Spleen (tissue), 13 donors: ENCODE measurements at places on chromosomes 11 and 22. TPM values are rescaled to one million over a fixed set of nuclear protein-coding genes. Genes with fewer than 3 reads are reported as not detected.
A peak's percentile ranks its signal among the peaks of the same experiment; 100 is the strongest.

DNA sequence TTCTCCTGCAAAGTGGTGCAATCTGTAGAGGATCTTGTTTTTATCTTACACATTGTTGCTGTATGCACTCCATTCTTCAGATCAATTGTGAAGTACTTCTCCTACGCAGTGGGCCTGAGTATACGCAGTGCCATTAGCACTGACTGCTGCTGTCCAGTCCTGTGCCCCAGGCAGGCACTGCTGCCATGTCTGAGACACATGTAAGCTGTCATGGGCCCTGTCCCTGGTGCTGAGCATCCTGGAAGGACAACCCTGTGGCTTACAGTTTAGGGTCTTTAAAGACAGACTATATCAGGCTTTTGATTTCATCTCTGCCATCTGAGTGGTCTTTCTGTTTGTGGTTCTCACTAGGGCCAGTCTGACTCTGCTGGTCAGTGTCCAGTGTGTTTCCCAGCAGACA, 44.8 kb upstream of the PTPN5 start:
- no peak for DNase-seq

GRCh38 chr11:130088217-130088616, 18.5 kb downstream of the APLP2 start:
- no peak for DNase-seq

DNA sequence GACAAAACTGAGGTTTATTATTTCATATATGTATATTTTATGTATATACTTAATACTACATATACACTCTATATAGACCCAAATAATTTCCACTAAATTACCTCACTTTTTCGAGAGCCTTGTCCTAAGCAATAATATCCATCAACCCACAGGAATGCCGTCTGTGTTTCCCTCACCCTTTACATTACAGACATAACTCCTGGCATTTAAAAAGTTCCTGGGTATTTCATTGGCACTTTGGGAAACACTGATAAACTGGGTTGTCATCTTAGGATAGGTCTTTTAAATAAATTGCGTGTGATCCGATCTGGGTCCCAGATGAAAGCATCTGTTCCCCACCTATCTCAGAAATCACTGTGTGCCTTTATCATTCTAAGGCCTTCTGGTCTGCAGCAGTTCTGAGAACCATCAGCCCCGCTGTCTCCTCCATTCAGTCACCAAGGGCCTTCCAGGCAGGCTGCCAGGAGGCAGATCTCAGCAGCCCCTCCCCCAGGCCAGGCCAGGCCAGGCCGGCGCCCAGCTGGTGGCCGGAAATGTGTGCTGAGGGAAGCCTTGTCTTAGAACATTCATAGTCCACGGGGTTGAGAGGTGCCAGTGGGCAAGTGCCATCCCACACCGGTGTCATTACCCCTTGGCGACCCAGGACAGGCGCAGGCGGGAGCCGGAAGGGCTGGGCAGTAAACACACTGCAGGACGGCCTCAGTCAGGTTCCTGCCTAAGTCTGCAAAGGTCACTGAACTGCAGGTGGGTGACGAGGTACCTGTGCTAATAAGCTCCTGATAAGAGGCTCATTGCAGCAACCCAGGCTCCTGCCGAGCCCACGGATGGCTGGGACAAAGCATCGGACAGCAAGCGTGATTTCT, 3.3 kb downstream of the FGF19 start:
- peak; percentile 78 for DNase-seq

- DNase-seq, result no peak
Measured at GRCh38 chr22:18133452-18133851, 16.5 kb upstream of the USP18 start.

DNA sequence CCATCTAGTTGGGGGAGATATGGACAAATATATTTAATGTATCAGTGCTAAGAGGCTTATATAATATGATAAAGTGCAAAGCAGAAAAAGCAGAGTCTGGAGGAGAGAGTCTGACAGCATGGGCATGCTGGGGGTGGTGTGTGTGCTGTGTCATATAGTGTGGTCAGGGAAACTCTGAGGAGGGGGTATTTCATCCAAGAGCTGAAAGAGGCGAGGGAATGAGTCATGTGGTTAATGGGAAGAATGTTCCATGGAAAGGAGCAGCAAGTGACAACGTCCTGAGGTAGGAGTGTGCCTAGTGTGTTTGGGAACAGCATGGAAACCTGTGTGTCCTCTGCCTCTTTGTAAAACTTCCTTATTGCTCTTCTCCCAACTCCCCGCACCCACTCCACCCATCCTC, 38.0 kb downstream of the EIF3F start:
- no peak for DNase-seq

GRCh38 chr11:86064220-86064803, 4.6 kb downstream of the PICALM start:
- DNase-seq, result no peak

DNA sequence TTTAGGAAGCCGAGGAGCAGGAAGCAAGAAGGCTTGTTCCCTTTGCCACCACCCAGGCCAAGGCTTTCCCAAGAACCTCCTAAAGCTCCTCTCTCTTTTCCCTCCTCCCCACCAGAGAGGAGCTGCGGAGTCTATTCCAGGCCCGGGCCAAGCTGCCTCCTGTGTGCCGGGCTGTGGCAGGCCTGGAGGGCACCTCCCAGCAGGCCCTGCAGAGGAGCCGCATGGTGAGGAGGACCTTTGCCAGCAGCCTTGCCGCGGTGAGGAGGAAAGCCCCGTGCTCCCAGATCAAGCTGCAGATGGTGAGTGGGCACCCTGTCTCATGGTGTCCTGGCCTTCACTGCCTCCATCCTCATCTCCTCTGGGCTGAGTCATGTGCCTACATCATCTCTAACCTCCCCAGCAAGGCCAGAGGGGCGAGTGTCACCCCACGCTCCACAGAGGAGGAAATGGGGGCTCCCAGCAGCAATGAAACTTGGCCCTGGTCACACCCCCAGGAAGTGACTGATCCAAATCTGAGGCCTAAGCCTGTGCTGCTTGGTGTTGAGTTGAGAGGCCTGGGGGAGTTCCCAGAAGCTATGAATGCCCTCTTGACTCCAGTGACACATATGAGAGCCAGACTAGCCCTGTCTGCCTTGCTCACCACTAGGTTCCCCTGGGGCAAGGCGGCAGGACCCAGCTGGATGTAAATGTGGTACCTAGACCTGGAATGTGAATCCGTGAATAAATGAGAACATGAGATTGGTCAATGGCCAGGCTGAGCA, 104.2 kb downstream of the MYO18B start:
- no peak for DNase-seq

GRCh38 chr22:35353318-35353717, 27.6 kb upstream of the HMOX1 start:
- DNase-seq, result no peak

DNA sequence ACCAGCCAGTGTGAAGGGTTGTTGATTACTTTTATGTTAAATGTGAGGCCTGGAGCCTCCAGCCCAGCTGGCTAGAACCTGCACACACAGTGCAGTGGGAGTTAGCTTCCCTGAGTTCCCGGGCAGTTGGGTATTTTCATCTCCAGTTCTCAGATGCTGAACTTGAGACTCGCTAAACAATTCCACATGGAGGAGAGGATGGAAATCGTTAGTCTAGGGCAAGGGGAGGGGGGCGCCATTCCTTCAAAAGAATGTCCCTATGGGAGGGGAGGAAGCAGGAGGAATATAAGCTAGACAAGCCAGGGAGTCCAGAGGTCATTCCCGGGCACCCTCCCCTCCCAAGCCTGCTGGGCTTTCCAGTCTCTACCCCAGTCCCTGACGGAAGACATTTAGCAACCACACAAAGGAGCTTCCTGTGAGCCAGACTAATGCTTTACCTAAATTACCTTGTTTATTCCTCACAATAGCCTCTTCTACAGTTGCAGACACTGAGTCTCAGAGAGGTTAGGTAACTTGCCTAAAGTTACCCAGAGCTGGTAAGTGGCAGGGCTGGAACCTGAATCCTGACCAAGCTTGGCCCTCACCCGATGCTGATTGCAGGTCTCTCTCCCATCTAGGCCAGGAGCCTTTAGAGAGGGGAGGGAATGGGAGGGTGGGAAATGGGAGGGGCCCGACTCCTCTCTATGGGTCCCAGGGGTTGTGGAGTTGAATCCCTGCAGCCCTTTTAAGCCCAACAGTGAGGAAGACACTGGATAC, 1.9 kb upstream of the TSKU start:
- peak; percentile 33 for DNase-seq

DNA sequence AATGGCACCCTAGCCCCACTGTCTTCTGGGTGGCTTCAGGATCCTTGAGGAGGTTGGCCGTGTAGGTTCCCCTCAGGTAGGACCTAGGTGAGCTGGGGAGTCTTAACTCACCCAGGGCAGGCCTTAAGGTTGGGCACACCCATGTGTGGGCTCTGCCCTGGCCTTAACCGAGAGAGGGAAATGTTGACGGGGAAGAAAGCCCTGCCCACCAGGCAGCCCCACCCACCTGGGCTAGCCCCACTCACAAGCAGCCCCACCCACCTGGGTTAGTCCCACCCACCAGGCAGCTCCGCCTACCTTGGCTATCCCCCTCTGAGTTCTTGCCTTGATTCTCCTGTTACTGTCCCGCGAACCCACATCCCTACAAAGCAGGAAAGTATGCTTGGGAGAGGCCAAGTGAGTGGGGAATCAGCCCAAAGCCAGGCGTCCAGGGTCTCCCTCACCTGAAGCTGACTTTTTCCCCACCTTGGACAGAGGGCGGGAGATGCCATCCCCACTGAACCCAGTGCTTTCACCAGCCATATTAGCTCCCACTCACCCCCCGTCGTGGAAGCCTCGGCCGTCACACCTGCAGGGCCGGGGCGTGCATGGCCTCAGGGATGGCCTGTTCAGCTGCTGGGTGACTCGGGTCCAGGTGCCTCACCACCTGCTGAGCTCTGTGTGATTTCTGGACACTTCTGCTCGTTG, at the start of gene MYEOV:
Gene MYEOV, plus strand, starts transcription at position 337 of the 687 bp plus-strand sequence. CDS start 1,200 bp downstream, outside the sequence.
- DNase-seq, result peak; percentile 83

GRCh38 chr22:37154925-37155712, 5.4 kb upstream of the IL2RB start:
- DNase-seq, result no peak

- DNase-seq, result peak; percentile 90
Measured at GRCh38 chr11:62665599-62666258, 617 bp downstream of the CSKMT start.

DNA sequence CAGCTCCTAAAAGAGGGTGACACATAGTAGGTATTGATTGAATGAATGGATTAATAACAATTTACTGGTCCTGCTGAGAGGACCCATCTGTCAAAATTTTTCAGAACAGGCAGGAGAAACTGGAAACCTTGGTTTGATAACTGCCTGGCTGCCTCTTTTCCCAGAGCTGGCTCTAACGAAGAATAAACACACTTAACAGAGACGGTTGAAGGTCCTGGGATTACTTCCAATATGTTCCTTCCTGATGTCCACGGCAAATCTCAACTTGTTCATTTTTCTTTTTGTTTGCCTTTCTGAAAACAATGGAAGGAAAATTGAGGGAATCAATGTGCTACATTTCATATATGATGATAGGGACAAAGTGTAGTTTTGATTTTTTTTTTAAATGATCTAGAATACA, 76.5 kb upstream of the SYT13 start:
- DNase-seq, result no peak

GRCh38 chr11:121626507-121626875, 173.7 kb upstream of the SORL1-AS1 start:
- no peak for DNase-seq

- no peak for DNase-seq
Measured at GRCh38 chr11:72598906-72599305, 75.3 kb downstream of the PDE2A start.

- DNase-seq, result no peak
Measured at GRCh38 chr11:129223701-129224149, 31.6 kb upstream of the ARHGAP32 start.

DNA sequence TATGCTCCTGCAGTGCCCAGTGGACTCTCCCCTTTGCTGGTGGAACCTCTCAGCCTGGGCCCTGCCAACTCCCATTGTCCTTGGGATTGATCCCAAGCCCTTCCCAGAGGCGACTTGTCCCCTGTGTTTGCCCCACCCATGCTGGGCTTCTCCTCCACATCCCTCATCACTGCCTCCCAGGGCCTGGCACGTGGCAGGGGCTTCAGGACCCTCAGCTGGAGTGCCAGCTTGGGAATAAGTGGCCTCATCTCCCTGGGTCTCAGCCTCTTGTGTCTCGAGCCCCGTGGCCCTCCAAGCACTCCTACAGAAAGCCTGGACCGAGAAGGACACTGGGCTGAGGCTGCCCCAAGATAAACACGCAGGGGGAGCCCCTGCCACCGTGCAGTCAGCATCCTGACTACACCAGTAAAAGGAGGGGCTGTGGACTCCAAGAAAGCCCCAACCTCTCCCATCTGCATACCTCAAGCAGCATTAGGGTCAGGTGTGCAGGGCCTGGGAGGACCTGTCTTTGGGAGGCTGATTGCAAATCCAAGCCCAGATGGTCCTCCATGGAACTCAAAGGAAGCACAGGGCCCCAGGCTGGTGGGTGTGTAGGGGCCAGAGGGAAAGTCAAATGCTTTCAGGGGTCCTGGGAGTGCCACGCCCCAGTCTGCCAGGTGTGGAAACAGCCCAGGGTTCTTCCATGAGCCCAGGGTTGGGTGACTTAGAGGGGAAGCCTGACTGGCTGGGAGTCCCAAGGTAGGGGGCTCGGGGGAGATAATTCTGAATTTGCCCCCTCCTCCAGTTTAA, 9.5 kb upstream of the GNAZ start:
- DNase-seq, result peak; percentile 59

- DNase-seq, result no peak
Measured at GRCh38 chr11:58622344-58622743, at the start of gene CNTF. CNTF (plus strand) TSS chr11:58622665; CDS start chr11:58622753, 88 bp downstream.

- peak; percentile 71 for DNase-seq
Measured at GRCh38 chr11:110599207-110599606, 113.0 kb downstream of the ARHGAP20 start.

- peak; percentile 47 for DNase-seq
Measured at GRCh38 chr11:70065318-70066135, 12.6 kb upstream of the ANO1 start.

GRCh38 chr22:41352058-41352457, 29.7 kb upstream of the TEF start:
- no peak for DNase-seq

DNA sequence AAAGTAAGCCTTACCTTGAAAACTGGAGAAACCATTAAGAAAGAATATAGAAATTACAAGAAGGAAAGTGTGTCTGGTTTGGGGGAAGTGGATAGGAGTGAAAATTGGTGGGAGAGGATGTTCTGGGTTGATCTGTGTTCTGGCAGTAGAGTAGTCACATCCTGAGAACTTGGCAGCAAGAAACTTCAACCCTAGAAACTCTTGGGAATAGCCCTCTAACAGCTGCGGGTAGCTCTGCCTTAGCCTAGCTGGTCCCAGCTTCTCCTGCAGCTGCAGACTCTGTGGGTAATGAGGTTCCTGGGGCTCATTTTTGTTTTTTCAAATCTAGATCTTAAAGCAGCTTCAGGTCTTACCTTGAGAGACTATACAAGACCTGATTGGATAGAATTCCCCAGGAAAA, 24.2 kb upstream of the OR6X1 start:
- DNase-seq, result no peak

Gene RIBC2
- not detected for total RNA-seq

Gene MIOX
- total RNA-seq, result not detected

Gene MUC5AC
- not detected for total RNA-seq

Gene FOLR1
- not detected for total RNA-seq

Gene MTA2
- total RNA-seq, result 110 TPM

Gene CST6
- not detected for total RNA-seq

Gene ZNF215
- total RNA-seq, result 2.6 TPM

Gene OR5D14
- not detected for total RNA-seq

Gene SCGB1C1
- total RNA-seq, result not detected

Gene SHANK2
- total RNA-seq, result 12.4 TPM

Gene RIMBP3C
- total RNA-seq, result 0.83 TPM

Gene HEPHL1
- not detected for total RNA-seq

Gene TRMT2A
- total RNA-seq, result 89.8 TPM

Gene MRGPRF
- 18.4 TPM for total RNA-seq

Gene SYNGR1
- total RNA-seq, result 8.0 TPM

Gene LYVE1
- total RNA-seq, result 83.4 TPM

Gene SMARCB1
- total RNA-seq, result 166 TPM

Gene DEUP1
- not detected for total RNA-seq
